Kasumi-1 (cell line): ENCODE measurements at places on chromosomes 12 and 14.
A peak's percentile ranks its signal among the peaks of the same experiment; 100 is the strongest.

GRCh38 chr12:130058926-130059472 is 103.3 kb upstream of the FZD10 start:
- DNase-seq = no peak

DNA sequence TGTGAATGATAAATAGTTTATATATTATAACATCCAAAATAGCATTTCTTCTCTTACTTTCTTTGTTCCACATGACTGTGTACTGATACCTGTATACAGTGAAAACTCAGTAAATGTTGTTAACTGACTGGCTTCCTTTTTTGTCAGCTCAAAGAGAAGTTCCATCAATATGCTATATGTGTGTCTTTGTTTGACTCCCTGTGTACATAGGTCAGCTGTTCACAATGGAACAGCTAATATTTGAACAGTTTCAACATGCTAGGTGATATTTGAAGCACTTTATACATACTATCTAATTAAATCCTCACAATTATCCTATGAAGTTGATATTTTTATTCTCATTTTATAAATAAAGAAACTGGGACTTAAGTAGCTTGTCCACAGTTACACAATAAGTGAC is 15.3 kb upstream of the KICS2 start:
- no peak for DNase-seq

DNA sequence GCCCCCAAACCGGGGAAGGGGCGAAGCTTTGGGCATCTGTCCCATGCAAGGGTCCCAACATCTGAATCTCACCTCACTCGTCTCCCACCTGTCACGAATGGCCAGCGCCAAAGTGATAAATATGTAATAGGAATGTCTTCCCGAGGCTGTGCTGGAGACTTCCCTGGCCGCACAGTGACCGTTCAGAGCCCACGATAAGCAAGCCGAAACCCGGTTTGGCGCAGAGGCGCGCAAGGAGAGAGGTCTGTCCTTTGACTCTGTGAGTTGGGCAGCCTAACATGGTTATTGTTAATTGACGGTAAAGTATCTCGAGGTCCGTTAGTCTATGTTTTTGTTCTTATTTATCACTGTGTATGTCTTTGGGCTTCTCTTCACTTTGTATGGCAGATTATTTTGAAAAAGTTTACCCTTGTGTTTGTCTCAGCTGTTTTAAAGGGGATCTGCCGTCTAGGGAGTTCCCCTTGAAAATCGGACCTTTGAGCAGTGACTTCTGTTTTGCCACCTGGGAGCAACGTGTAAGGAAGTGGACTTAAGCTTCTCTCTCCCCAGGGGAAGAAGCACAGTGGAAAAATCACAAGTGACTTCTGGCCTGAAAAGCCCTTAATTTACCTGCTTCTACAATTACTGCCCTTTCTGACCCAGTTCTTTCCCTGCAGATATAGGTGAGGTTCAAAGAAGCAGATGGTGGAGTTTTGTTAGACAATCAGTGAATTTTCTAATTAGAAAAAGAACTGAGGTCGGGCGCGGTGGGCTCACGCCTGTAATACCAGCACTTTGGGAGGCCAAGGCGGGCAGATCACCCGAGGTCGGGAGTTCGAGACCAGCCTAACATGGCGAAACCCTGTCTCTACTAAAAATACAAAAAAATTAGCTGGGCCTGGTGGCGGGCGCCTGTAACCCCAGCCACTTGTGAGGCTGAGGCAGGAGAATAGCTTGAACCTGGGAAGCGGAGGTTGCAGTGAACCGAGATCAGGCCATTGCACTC is 1.1 kb upstream of the TM9SF1 start:
- peak; percentile 57 for DNase-seq

- DNase-seq = no peak
Measured at GRCh38 chr14:22567437-22567836, 21.6 kb downstream of the DAD1 start.

DNA sequence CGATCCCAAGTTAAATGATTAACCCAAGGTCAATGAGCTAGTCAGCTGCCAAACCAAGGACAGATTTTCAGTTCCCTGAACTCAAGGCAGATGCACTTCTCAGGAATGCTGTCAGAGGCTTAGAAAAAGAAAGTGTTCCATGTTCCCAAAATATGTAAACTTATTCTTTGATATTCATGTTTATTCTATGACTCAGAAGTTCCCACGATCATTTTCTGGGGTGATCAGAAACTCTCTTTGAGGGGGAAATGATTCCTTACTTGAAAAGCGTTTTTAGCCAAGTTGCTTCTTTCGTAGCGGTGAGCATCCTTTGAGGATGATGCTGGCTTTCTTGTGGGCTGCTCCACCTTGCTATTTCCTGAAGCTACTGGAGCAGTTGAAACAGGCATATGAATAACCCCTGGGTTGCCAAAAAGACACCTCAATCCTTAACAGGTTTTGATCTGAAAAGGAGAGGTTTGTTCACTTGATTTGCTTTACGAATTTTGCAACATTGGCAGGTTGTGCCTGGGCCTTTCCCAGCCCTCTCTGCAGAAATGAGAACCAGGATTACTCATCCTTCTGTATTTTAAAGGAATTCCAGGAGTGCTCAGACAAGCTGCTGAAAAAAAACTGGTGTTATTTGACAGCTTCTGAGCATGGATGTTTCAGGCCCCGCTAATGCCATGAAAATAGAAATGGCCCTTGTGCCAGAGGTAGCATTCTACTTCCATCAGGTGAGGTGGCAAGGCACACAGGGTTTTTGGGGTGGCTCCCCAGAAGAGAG is 121.4 kb upstream of the HIF1A start:
- DNase-seq = no peak

GRCh38 chr14:32738206-32738871 is 200.3 kb upstream of the NPAS3 start:
- no peak for DNase-seq

DNA sequence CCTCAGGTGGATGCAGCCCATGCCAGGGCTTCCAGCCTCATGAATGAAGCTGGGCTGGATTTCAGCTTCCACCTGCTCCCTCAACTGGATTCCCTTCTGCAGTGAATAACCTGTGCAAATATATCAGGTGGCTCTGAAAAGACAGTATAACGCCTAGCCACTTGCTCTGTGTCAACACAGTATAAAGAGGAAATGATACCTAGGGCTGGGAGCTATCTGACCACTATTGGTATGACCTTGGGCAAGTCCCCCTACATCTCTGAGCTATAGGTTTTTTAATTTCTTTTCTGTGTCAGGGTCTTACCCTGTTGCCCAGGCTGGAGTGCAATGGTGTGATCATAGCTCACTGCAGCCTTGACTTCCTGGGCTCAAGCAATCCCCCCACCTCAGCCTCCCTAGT is 19.8 kb downstream of the ISM2 start:
- no peak for DNase-seq

DNA sequence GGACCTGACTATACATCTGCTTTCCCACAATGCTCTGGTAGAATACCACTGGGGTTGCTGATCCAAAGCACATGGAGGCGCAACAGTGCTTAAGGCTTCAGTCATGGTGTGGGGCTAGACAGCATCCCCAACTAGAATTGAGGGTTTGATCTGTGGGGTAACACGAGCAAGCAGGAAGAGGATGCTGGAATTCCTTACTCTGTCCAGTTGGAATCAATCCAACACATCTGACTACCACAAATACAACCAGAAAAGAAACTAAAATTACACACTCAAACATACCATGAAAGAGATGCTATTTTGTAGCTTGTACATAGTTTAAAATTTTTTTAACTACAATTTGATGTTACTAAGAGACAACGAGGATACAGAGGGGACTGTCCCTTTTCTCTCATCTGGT is 40.4 kb upstream of the GTF2A1 start:
- DNase-seq = no peak

DNA sequence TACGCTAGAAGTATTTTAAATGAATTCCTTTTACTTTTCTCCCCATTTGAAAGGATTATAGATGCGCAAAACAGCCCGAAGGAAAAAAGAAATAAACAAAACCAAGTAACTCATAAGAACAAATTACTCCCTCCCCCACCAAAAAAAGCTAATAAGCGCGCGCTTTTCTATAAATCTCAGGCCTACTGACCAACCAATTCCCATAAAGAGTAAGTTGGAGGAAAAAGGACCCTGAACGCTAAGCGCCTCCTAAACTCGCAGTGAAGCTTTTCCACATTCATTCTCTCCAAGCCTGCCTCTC is 588 bp downstream of the MBIP start:
- DNase-seq = no peak
